ENCODE measurements at places on chromosomes 6 and 20.

DNA sequence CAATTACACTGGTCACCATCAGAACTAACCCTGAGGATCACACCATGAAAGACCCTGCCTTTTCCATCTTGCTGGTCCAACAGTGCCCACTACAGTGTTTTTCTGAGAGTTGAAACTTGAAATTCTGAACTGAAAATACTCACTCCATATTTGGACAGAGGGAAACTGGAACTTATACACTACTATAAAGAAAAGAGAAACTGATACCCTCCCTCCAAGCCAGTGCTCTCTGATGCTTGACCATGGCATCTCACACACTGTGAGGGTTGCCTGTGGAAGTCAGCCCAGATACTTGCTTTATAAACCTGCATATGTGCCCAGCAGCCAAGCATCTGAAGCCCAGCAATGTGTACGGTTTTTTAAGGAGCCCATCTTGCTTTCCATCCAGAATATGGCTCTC is 108.7 kb downstream of the FOXA2 start:
- no peak for DNase-seq

GRCh38 chr20:58246346-58246745 is 17.9 kb upstream of the ANKRD60 start:
- peak; percentile 44 for DNase-seq

DNA sequence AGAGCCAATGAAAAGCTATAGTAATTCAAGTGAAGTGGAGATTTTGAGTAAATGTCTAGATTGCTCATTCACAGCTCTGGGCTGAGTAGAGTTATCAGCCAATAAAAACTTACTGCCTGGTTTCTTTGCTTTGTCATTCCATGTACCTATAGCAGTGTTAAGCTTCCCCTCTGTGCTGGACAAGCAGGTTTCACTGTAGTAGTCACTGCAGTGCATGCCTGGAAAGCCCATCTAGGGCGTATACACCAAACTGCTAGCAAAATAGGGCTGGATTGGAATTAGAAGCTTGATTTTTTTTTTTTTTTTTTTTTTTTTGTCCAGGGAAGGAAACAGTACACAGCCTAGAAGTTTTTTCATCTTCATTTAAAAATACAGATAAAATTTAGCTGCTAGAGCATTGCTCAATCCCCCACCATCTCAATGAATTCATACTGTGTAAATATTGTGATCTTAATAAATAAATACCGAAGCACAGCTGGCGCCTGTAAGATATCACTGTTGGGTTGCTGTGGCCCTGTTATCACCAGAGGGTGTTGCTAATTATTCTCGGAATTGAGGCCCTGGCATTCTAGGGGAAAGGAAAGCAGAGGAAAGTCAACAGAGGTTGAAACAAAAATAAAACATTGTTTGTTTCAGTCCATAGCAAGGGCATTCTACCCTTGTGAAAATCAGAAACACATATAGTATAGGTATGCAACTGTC is 968.5 kb upstream of the GJE1 start:
- DNase-seq = no peak

GRCh38 chr6:143516690-143517446 is 5.3 kb upstream of the FUCA2 start:
- DNase-seq = peak; percentile 57

- DNase-seq = peak; percentile 89
These were observed 34.5 kb upstream of the HBS1L start for GRCh38 chr6:135088818-135089809.

DNA sequence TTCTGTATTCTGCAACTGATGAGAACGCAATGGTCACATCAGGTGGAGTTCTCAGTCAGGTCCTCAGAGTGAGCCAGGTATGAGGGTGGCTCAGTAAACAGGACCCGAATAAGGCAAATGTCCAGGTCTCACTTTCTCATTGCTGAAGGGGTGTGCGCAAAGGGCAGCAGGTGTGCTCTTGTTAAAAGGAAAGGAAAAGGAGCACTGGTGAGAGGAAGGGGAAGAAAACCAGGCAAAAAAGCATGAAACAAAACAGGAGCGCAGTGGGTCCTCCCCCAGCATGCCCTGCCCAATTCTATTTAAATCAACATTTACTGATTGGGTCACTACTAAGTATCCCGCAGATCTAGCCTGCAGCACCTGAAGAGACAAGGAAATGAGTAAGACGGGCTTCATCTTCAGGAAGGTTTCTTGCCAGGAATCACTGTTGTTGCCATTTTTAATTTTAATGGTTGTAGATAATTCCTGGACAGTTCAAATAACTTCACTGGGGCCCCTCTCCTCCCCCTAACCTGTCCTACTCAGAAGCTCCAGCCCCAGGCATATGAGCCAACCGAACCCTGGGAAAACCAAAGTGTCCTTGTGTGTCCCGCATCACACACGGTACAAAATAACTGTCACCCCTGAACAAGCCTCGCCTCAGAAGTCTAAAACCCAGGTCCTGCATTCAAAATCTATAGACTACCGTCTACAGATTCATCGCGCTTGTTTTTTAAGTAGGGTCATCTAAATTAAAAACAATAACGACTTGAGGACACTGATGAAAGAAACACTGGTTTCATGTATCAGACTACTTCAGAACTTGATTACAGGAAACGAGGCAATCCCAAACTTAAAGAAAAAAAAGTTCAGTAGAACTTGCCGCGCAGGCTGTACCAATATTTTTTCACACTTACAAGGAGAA is 980 bp downstream of the MBOAT1 start:
- DNase-seq = no peak

DNA sequence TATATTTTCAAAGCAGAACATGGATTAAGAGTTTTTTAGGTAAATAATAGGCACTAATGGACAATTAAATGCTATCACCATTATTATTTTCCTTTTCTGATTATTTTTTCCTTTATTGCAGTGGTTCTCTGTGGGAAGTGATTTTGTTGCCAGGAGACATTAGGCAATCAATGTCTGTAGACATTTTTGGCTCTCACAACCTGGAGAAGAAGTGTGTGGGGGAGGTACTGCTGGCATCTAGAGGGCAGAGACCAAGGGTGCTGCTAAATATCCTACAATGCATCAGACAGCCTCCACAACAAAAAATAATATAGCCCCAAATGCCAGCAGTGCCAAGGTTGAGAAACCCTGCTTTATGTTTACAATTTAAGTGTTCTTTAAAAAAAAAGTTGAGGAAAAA is 8.3 kb downstream of the IFNGR1 start:
- DNase-seq = no peak

GRCh38 chr6:166202321-166202733 is 34.7 kb upstream of the TBXT start:
- DNase-seq = no peak

DNA sequence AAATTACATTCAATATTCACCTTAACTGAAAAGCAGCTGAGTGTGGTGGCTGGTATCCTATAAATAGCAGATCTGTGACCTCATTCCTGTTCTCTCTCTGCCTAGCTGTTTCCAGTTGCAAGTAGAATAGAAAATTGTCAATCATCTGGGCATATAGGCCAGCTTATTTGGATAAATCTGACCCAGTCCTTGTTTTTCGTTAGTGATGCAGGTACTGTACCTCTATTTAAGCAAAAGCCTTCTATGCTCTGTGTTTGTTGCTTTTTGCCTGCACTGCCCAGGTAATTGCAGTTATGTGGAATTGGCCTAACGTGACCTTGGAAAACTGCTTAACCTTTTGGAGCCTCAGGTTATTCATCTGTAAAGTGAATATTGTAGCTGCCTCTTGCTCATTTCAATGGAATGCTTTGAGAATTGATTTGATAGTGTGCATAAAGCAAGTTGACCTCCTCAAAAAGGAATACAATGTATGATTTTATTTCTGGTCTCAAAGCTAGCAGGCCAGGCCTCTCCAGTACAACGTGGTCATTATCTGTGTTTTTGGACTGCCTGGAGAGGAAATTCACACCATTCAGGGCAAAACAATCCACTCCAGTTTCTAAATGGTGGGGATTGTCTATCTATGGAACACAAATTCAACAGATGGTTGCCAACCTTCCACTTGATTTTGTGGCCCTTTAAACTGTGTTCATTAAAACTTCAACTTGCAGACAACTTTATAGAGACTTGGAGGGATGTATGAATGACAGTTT is 508.7 kb upstream of the CITED2 start:
- DNase-seq = peak; percentile 21

DNA sequence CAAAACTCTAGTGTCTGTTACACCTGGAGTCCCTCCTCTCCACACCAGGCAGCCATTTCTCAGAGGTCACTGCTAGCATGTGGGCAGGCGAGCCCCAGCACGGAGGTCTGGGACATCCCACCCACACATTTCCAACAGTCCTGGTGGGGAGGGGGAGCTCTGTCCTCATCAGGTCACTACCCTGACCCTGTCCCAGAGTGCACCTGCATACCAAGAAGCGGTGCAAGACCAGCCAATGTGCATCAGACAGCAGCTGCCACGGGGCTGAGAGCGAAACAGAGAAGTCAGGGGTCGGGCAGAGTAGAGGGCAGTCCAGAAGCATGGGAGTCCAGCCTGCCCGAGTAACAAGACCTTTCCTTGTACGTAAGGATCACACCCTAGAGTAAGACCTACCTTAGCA is 71.1 kb downstream of the TAF4 start:
- no peak for DNase-seq

DNA sequence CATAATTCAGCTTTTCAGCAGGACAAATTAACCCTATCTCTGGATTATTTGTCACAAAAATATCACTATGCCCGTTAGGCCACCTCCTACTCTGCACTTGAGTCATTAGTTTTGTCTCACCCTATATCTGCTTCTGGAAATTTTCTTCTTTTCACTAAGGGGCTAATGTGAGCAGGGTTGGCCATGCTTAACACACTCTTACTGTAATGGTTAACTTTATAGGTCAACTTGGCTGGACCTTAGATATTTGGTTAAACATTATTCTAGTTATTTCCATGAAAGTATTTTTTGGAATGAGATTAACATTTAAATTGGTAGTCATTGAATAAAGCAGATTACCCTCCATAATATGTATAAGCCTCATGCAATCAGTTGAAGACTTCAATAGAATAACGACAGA is 394.6 kb upstream of the PTCHD4 start:
- no peak for DNase-seq

- DNase-seq = no peak
These were observed 85.5 kb downstream of the UNC5CL start for GRCh38 chr6:40953486-40953885.

DNA sequence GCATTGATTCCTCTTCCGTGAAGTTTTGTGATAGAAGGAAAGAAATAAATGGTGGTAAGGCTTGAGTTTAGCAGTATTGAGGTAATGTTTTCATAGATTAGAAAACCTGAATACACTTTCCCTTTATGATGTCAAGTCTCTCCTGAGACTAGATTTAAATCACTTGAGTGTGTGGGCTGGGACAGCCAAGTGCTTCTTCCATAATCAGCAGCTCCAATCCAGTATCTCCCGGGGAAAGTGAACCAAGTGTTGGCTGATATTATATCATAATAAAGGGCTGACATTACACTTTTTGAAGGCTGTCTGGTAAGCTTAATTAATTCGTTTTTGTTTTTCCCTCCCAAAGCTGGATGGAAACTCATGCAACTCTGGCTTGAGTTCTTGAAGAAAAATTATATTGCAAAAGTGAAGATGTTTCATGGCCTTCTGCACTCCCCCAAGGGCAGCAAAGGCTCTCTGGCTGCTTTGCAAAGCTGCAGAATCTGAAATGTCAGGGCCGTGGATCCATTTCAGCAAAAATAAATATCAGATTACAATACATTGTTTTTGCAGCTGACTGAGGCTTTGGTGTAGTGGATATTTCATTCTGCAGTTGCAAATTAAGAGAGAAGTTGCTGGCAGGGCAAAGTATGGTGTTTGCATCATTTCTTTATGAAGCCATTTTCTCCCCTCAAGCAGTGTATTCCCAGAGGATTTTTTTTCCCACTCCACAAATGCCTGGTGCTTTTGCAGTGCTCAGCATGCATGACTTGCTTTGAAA is 101.2 kb downstream of the MKKS start:
- DNase-seq = no peak

DNA sequence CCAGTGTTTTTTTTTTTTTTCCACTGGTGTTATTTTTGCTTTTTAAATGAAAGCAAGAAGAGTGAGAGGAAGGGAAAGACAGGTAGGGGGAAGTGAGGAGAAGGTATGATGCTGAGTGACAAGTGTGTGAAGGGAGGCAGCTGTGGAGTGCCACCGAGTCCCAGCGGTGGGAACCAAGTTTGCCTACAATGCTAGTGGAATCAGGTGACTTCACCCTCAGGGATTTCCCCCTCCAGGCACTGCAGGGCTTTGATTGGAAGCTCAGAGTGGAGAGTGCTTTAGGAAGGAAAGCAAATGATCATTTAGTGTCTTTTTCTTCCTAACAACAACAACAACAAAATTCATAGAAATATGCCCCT is 120.5 kb upstream of the ENPP5 start:
- DNase-seq = no peak

DNA sequence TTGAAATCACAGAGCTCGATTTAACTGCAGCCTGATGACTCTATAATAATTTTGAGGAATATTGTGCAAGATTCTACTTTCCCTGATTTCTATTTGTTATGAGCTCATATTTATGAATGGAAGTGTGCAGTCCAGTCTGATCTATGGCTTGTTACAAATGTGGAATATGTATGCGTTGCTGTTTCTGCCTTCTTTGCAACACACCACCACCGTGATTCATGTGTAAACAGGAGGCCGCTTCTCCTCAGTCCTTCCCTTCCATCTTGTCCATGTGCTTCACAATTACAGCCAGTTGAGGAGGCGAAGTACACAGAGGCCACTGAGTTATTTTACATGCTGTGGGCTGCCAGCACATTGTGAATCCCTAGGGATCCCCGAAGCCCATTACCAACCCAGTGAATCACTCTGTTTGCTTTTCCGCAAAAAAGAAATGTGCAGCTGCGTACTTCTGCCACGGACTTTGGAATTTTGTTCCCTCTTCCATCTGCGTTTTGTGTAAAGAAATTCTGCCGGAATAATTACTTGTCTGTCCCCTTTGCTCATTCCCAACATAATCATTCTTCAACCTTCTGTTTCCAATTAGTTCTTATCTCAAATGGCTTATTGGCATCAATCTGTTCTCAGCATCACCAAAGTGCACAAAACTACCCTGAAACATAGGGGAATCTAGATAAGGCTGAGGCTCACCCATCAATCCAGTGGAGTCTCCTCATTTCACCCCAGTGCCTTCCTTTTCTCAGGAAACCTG is 551.6 kb upstream of the CITED2 start:
- DNase-seq = no peak

DNA sequence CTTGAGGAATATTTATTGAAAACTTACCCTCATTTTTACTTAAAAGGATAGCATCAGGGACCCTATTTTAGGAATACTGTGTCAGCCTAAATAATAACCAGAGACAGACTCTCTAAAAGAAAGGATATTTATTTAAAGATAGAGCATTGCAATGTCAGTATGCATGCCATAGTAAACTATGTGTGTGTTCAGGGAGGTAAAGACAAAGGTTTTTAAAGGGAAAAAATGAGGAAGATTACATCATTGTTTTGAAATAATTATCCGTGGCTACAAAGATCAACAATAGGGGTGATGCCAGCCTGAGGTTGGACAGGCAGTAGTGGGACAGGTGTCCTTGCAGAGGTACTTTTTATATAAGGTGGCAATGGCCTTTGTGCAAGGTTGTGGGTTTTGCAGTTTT is 23.7 kb upstream of the CFAP206 start:
- DNase-seq = no peak

GRCh38 chr20:57808264-57809070 is 98.7 kb upstream of the PMEPA1 start:
- DNase-seq = no peak

Data from NB4 (cell line).